ENCODE measurements at places on chromosomes 2 and 18.

DNA sequence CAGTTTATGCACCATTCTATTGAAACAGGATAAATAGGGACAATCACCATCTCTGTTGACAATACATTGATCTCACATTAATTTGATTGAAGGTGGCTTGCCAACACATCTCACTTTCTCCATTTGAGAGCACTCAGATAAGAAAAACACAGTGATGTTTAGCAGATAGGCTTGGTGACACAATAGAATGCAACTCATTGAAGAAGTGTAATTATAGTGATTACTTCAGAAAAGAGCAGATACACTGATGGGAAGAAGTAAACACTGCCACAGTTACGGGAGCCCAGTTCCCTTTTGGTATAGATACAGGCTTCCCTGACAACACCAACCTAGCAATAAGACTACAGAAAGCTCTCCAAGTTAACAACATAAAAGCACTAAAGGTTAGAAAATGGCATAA is 89.1 kb downstream of the FIGN start:
- no peak for DNase-seq

- DNase-seq: no peak
Observed at GRCh38 chr2:136070913-136071312, 47.0 kb downstream of the CXCR4 start.

DNA sequence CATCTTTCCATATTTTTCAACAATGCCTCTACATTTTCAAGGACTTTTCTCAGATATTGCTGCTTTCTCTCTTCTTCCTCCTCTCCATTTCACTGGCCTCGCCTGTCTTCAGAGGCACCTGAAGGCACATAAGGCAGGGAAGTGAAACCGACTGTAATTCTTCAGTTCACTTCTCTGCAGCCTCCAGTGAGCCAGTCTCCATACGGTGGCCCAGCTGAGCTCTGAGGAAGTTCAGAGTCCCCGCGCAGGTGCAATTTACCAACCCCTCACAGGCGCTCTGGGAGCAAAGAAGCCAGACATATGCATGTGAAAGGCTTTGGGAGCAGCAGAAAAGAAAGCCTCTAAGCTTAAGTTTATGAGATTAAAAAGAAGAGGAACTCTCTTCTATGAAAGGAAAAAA is 12.4 kb downstream of the KLHL14 start:
- no peak for DNase-seq

- no peak for DNase-seq
Observed at GRCh38 chr2:96737831-96738230, 2.0 kb downstream of the LMAN2L start.

DNA sequence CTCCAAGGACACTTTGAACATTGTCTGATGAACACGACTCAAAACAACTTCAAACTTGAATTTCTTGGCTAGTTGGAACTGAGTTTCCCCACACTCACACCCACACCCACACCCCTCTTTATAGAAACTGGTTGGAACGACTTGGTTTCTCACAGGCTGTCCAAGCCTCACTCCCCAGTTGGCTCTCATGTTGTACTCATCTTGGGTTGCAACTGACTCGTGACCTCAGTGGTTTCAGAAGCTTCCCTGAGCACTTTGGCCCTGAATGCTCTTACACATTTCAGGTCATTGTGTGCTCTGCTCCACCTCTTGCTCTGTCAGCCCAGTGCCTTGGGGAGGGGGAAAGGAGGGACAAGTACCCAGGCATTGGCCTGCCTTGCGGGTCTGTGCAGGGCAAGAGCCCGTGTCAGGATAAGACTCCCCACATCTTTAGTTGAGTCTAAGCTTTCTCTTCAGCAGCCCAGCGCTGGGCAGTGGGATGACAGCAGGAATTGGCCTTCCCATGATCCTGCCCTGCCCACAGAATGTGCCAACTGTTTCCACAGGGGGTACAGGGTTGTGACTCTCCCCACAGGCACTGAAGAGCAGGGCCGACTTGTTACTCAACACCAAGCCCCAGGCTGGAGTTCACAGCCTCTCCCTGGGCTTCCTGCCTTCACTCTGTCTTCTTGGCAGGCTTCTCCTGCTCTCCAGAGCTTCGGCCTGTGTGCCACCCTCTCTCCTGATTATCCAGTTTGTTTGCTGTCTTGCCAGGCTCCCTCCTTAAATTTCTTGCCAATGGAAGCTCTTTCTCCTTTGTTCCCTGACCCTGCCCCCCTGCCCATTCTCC is 104.6 kb downstream of the RTN4 start:
- peak; percentile 40 for DNase-seq

DNA sequence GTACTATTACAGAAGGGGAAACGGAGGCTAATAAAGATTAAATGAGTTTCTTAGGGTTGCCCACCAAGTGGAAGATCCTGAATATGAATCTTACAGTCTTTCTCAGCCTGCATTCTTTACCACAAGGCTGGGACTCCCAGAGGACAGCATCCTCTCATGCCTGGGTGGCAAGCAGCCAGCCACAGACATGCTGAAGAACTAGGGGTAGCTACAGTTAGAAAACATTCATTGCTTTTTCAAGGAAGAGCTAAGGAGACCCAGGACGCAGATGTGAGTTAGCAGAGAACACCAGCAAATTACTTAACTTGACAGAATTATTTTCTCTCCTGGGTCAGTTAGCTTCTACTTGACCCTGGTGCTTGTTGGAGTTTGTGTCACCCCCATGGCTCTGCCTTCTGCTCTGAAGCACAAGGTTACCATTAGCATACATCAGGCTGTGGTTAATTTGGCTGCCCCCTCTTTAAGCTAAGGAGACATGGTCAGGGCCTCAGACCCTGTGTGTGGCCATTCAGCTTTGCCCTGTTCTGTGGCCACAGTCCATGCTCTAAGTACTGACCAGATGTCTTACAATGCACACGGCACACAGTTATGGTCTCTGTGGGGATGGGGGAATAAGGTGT is 132.3 kb upstream of the TNP1 start:
- DNase-seq: no peak

GRCh38 chr2:36245651-36246050 is 109.9 kb upstream of the CRIM1 start:
- DNase-seq: no peak

DNA sequence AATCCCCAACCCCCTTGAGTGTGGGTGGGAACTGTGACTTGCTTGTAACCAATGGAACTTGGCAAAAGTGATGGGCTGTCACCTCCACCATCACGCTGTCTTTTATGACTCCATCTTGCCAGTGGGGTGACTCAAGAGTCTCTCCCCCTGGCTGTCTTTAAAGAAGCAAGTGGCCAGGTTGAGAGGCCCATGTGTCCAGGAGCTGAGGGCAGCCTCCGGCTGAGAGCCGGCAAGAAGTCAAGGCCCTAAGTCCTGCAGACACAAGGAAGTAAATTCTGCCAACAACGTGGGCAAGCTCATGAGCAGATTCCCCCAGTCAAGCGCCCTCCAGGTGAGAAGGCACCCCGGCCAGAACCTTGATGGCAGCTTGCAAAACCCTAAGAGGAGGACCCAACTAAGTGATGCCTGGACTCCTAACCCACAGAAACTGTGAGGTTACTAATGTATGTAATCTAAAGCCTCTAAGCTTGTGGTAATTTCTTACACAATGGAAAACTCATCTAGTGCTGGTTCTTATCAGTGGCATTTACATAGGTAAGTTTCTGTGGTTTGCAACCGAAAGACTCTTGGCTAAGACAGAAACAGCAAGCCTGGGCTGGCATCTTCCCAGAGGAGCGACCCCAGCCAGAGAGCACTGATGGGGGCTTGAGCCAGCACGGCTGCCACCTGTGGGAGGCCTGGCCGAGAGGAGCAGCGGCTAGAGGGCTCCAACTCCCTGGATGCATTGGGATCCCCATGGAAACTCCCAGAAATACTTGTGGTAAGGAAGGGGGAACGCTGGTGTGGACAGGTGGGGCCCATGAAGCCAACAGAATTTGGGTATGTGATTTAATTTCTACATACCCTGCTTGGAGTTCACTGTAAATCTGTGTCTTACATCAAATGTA is 49.3 kb downstream of the CIB4 start:
- DNase-seq: no peak

DNA sequence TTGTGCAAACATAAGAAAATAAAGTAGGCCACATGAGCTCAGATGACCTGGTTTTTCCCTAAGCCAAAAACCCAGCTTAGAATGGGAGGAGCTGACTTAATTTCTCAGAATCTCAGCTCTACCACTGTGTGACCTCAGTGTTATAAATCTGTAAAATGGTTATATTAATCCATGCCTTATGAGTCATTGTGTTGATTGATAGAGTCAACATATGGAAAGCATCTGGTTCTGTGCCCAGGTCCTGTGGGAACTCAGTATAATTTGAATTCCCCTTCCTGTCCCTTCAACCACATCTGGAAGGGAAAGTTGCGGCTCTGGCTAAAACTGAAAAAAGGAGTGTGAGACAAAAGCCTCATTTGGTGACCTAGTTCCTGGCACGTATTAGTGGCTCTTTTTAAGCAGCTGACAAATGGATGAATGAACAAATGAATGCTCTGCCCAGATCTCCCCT is 25.7 kb downstream of the TMEM177 start:
- no peak for DNase-seq

- DNase-seq: no peak
Observed at GRCh38 chr2:10260130-10260529, 42.6 kb upstream of the HPCAL1 start.

DNA sequence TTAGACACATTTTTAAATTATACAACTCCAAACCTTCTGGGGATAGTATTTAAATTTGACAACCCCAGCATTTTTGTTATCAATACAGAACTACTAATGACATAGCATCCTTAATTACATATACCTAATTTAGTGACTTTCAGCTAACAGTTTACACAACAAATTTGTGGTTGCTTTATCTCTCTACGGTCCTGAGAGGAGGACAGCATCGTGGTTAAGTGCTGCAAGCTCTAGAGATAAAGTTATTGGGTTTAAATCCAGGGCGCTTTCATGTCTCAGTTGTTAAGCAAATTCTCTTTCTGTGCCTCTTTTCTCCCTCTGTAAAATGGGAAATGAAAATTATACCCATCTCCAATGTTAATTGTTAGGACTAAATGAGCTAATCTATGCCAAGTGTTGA is 129.3 kb downstream of the METTL4 start:
- DNase-seq: no peak

- DNase-seq: no peak
Observed at GRCh38 chr2:42786561-42787345, 5.6 kb downstream of the HAAO start.

- no peak for DNase-seq
Observed at GRCh38 chr2:148257276-148257675, 236.4 kb downstream of the MBD5 start.

DNA sequence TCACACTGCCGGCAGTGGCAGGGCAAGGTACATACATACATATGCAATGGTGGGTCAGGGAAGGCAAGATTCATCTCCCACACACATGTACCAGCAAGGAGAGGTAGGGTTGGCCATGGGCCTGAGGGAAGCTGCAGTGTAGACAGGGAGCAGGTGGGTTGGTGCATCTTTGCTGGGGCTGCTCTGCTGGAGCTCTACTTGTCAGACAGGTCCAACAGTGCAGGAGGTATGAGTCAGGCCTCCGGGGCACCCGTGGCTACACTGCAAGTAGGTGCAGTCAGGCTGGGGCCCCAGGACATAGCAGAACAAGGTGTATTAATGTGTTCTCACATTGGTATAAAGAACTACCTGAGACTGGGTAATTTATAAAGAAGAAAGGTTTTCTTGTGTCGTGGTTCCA is 281.1 kb upstream of the COL3A1 start:
- DNase-seq: no peak

- no peak for DNase-seq
Observed at GRCh38 chr2:201746551-201746950, 34.2 kb downstream of the ALS2 start.

GRCh38 chr18:50284255-50284885 is 3.0 kb upstream of the MBD1 start:
- DNase-seq: no peak

- DNase-seq: no peak
Observed at GRCh38 chr18:23521271-23521670, 18.0 kb downstream of the RMC1 start.

- no peak for DNase-seq
Observed at GRCh38 chr2:102337481-102338386, 17.9 kb upstream of the IL18R1 start.

DNA sequence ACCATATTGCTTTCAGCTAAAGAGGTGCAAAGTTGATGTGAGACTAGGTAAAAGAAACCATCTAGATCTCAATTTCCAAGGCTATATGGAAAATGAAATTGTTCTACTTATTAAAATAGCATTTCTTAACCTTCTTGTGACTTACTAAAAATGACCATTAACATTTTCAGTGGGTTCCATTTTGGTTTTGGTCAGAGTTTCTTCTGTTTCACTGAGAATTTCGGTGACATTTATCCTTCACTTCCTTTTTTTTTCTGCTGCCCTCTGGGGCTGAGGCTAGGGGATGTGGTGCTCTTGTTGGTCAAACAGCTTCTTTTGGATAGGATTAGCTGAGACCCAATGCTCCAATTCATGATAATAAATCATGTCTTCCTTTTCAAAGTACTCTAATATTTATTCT is 44.3 kb upstream of the REL start:
- DNase-seq: no peak

- no peak for DNase-seq
Observed at GRCh38 chr2:216858312-216858711, 1.6 kb downstream of the TNP1 start.

- peak; percentile 52 for DNase-seq
Observed at GRCh38 chr2:37168217-37168981, 11.6 kb upstream of the EIF2AK2 start.

DNA sequence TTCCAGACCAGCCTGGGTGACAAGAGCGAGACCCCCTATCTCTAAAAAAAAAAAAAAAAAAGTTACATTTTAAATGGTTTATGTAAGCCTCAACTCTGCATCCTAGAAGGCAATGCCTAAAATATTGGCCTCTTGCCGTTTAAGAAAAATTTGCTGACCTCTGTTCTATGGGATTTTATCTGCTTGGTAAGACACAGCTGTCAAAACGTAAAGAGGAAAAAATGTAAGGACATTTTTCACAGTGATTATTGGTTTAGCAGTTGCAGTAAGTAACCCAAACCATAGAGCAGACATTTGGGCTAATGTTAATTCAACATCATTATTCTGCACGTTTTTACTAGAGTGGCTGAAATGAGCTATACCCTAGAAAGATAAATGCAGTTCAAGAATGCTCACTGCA is 14.4 kb upstream of the E2F6 start:
- DNase-seq: no peak

DNA sequence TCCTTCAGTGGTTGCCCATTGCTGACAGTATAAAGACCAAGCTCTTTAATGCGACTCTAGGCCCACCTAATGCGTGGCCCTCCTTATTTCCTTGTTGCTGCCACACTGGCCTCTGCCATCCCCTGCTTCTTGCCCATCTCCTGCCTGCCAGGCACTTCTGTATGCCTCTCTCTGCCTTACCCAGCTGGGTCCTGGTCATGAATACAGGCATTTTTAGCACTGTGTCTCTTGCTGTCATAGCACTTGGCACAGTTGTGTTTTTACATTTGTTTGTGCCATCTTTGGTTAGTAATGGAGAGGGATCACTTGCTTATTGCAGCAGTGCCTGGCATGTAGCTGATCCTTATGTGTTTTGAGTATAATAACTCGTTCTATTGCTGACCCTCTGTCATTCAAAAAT is 38.7 kb downstream of the MAP4K4 start:
- DNase-seq: no peak
